Daoy (cell line): ENCODE measurements at places on chromosomes 3 and 15. TPM values are rescaled to one million over a fixed set of nuclear protein-coding genes. Genes with fewer than 3 reads are reported as not detected.
A peak's percentile ranks its signal among the peaks of the same experiment; 100 is the strongest.

GRCh38 chr3:56868706-56869105 is 67.0 kb upstream of the ARHGEF3 start:
- DNase-seq: no peak

- peak; percentile 49 for DNase-seq
These were observed 92.8 kb upstream of the DCBLD2 start for GRCh38 chr3:98994128-98994762.

GRCh38 chr3:159200176-159200575 is 398.3 kb downstream of the MFSD1 start:
- DNase-seq: peak; percentile 6

- peak; percentile 19 for DNase-seq
These were observed 331.5 kb upstream of the SLCO3A1 start for GRCh38 chr15:91521996-91522395.

DNA sequence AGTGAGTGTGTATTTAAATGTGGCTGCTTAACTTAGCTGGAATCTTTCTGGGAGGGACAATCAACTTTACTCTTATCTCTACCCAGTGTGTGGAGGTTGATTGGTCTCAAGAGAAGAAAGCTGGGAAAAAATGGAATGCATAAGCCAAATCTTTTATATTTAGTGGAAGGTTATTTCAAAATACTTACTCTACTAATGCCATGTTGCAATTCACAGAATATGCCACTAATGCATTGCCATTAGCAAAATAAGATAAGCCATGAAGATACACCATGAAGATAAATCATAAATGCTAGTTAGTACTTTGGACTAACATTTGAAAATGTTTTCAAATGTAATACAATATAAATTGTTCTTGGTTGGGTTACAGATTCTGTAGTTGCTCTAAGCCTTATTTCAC is 155.1 kb upstream of the LRRFIP2 start:
- no peak for DNase-seq

DNA sequence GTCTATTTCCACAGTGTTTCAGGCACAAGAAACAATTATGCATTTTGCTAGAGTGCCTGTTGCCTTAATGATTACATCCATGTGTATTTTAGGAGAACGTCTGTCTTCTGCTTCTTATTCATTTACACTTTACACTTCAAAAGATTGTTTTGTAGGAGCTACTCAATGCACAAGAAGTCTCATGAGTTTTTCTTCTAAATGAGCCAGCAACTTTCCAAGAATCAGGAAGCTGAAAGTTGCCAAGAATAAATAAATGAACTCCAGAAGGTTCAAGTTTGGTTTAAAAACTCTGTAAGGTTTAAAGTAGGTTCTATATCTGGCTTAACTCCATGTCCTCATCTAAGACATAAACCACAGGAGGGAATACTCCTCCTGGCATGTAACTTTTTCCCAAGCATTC is 103.8 kb upstream of the ADPGK start:
- no peak for DNase-seq

TUSC7 gene
- not detected in 2 replicates for total RNA-seq
